ENCODE measurements at places on chromosomes 7 and 10.

- no peak for DNase-seq
Observed at GRCh38 chr7:122010116-122010515, 133.9 kb downstream of the AASS start.

DNA sequence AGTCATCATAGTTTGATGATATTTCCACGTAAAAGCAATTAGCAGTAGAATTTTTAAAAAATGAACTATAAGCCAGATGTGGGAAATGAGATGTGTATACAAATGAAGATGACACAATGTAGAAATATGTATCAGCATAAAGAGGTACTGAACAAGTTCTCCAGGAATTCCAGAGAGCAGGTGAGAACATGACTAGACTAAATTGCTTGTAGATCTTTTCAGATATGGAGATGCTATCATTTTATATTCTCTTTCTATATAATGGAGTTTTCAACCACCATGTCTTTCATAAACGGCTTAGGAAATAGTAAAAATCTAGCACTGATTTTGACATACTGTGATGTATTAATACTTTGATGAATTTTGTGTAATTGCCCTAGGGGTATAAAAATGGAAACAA lies 130.9 kb downstream of the SEMA3D start:
- DNase-seq = peak; percentile 82

- DNase-seq = no peak
Observed at GRCh38 chr7:1671594-1672451, 1.7 kb downstream of the ELFN1 start.

DNA sequence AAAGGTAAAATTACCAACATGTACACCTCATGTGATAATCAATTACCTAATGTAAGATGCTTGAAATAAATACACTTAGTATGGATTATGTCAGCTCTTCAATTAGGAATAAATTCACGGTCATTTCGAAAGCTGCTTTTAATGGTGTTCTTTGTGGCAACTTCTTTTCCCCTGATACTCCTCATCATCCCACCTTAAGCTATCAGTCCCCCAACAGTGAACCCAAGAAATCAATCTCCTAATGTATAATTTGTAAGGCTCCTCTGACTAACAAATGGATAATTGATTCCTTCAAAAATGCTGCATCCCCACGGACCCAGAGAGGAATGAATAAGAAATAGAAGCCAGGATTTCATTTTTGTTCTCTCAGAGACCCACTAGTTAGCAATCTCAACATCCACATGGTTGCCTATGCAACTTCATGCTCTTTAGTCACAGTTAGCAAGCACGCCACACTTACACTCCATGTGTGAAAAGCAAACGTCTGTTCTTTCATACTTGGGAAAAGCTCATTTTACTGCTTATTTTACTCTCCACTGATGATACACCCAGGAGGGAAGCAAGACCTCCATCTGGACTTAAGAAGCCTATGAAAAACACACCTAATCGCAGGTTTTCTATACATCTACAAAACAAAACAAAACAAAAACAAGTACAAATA lies 70.1 kb downstream of the VPS41 start:
- DNase-seq = no peak
